ENCODE measurements at places on chromosomes 2 and 18.

DNA sequence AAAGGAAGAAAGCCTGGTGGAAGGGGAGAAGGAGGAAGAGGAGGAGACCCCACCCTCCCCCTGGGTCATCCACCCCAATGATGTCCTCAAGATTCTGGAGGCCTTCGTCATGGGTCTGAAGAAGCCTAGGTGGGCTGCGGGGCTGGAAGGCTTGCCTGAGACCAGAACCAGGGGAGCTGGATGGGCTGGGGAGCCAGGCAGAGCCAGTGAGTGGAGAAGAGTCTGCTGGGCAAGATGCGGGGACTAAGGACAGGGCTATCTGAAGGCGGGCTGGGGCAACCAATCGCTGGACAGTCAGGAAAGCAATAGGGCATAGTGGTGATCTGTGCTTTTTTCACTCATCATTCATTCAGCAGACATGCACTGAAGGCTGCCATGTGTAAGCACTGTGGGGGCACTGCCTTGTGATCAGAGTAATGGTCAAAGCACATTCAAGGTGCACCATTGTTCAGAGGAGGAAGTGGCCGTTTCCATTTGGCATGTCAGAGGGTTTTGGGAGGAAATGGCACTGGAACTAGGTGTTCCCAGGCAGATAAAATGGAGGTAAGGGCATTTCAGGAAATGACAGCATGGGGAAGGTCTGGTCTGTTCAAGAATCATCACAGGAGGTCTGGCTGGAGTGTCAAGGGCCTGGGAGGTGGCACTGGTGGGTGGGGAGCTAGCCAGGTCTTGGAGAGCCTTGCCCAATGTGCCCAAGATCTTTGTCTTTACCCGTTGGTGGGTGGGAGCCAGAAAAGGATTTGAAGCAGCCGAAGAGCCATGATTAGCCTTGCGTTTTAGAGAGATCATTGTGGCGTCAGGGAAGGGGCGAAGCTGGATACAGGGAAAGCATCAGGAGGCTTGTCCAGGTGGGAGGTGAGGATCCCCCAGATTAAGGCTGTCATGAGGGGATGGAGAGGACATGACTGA is 24.2 kb downstream of the OTOF start:
- DNase-seq: no peak

GRCh38 chr2:96642564-96643360 is at the start of gene FER1L5:
FER1L5 (plus strand) TSS chr2:96642764; CDS start chr2:96642837, 73 bp downstream.
- no peak for DNase-seq

DNA sequence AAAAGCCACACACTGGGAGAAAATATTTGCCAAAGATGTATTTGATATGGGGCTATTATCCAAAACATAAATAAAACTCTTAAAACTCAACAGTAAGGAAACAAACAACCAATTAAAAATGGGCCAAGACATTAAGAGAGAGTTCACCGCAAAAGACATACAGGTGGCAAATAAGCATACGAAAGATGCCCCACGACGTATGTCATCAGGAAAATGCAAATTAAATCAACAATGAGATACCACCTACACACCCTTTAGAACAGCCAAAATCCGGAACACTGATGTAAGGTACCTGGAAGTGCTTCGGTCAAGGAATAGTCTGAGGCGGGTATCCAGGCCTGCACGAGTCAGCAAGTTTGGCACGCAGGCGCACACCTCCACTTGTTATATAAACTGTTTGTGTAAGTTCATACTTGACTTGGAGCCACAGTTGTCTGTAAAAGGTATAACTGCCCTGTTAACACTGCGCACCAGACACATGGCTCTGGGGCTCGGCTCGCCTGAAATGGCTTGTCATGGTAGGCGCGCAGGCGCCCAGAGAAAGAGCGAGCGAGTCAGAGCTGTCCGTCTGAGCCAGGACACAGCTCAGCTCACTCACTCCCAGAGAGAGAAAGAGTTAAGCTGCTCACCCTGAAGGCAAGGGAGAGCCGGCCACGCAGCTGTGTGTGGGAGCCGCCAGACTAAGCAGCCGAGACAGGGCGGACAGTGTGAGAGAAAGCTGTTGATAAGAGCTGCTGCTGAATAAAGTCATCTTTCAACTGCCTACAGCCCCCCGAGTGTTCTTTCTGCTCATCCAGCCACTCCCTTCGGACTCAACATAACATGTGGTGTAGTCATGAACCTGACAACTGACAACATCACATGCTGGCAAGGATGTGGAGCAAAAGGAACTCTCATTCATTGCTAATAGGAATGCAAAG is 87.3 kb downstream of the HNRNPLL start:
- DNase-seq: peak; percentile 90

GRCh38 chr2:28347596-28347995 is 45.1 kb upstream of the FOSL2 start:
- DNase-seq: no peak

GRCh38 chr18:25853691-25854433 is 236.6 kb downstream of the SS18 start:
- DNase-seq: no peak

GRCh38 chr2:179125404-179125803 is 75.5 kb upstream of the CCDC141 start:
- DNase-seq: no peak

DNA sequence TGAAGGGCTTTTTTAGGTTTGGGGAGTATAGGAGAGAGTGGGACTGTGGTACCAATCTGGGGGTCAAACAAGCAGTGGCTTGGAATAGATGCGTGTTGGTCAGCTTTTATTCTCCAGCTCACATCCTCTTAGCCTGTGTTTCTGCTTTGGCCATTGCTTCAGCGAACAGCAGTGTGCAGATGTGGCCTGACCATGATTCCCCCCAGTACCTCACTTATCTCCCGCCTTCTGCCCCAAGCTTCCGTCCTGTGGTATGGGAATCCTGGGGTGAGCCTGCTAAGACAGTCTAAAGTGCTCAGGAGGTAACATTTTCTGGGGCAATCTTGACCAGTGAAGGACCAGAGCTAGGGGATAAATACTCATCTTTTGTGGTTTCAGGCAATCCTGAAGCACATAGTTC is 84.9 kb upstream of the TNP1 start:
- no peak for DNase-seq

DNA sequence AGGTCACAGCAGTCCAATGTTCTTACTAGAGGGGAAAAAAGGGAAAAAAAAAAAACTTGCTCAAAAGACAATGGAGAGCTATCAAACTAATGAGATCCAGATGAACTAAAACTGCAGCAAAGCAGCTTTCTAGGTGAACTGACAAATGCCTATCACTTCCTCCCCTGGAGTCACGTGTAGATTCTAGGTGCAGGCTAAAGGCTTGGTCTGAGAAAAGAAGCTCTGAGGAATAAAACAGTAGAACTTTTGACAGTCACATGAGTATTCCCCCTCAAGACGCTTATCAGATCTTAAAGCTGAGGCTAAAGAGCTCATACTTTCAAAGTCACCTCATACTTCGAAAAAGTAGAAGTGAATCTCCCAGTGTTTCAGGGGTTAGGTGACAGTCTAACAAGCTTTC is 42.3 kb downstream of the SMAD2 start:
- no peak for DNase-seq

- DNase-seq: peak; percentile 67
Observed at GRCh38 chr2:146927080-146927711, 917.6 kb upstream of the ACVR2A start.

- no peak for DNase-seq
Observed at GRCh38 chr18:13872932-13873331, 42.4 kb downstream of the MC2R start.

GRCh38 chr2:134445985-134446382 is 192.1 kb downstream of the MGAT5 start:
- no peak for DNase-seq

GRCh38 chr2:169768262-169768995 is 30.2 kb upstream of the SSB start:
- no peak for DNase-seq

- no peak for DNase-seq
Observed at GRCh38 chr2:74428675-74429074, 7.1 kb downstream of the WDR54 start.

DNA sequence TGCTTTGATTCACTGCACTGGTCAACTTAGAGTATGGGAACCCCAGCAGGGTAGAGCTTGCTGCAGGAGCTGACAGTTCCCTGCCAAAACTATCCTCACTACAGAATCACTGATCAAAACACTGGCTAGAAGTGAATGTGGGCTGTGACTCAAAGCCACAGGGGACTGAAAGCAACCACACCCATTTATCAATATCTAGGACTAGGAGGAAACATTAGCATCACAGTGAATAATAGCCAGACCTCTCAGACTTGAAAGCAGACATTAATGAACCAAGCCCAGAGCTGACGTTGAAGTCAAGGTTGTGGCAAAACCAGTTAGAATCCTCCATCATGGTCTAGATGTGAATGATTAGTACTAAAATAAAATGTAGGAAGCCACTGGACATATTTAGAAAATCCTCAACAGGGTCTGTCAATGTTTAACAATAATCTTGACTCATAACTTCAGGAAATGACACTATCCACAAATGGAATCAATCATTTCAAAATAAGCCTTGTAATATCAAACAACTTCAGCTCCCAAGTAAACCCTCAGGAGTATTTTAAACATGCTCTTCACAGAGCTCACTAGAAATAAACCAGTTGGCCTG is 131.4 kb downstream of the CDH20 start:
- DNase-seq: no peak

- DNase-seq: no peak
Observed at GRCh38 chr18:31498574-31499524, 872 bp downstream of the DSG2 start.

GRCh38 chr2:174383796-174384195 is 11.7 kb upstream of the SCRN3 start:
- no peak for DNase-seq

- DNase-seq: no peak
Observed at GRCh38 chr2:84931384-84931821, 25.9 kb downstream of the TMSB10 start.

DNA sequence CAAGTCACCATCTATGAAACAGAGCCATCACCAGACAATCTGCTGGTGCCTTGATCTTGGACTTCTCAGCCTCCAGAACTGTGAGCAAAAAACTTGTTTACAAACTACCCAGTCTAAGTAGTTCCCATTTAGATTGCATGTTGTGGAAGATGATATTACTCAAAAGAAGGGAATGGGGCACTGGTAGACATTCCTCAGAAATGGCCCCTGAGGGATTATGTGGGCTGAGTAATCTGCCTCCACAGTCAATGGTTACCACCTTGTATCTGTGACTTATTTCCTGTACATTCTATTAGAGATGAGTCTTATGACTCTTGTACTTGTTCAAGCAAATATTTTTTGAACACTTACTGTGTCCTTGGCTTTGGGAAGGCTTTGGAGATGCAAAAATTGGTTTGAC is 160.4 kb downstream of the NUP35 start:
- DNase-seq: peak; percentile 6

- DNase-seq: no peak
Observed at GRCh38 chr18:6557057-6557769, 142.5 kb upstream of the L3MBTL4 start.

- DNase-seq: peak; percentile 63
Observed at GRCh38 chr18:54734059-54734458, 94.2 kb upstream of the RAB27B start.

DNA sequence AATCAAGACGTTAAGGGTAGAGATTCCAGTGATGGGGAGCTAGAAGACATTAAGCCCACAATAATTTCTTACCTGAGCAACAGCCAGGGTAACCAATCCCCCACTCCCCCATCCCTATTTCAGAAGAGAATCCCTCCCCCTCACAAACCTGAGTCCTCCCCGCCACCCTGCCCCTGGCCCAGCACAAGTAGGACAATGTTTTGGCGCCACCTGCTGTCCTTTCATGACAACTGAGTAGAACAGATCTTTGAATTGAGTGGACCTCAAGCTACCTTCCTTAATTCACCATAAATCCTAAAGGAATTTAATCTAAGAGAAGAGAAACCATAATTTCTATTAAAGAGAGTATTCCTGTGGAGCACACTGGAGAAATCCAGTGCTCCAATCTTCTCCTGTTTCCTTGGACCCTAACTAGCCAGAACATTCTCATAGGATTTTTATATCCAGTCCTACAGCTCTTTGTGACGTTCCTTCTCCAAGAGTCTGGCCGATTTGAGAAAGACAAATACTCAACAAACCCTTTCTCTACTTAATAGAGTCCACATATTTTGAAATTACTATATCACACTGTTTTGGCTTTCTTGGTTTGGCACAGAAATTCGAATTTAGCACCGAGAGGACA is 41.1 kb downstream of the NHEJ1 start:
- DNase-seq: peak; percentile 33

DNA sequence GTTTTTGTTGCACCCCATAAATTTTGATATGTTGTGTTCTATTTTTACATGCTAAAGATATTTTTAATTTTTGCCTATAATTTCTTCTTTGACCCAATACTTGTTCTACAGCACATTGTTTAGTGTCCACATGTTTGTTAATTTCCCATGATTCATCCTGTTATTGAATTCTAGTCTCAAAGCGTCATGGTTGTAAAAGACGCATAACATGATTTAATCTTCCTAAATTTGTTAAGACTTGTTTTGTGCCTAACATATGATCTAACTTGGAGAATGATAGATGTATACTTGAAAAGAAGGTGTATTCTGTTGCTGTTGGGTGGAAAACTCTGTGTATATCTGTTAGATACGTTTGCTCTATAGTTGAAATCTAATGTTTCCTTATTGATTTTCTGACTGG is 27.1 kb upstream of the SULT1C3 start:
- DNase-seq: no peak
